Stimulated activated memory B cell treated with anti-CD40 and anti-IgM and Interleukin-4, amounts not matched to agents 10 μg/mL and 1 μg/mL and 100 μg/mL, for 72 hours (primary cell): ENCODE measurements at places on chromosomes 3 and 15.

DNA sequence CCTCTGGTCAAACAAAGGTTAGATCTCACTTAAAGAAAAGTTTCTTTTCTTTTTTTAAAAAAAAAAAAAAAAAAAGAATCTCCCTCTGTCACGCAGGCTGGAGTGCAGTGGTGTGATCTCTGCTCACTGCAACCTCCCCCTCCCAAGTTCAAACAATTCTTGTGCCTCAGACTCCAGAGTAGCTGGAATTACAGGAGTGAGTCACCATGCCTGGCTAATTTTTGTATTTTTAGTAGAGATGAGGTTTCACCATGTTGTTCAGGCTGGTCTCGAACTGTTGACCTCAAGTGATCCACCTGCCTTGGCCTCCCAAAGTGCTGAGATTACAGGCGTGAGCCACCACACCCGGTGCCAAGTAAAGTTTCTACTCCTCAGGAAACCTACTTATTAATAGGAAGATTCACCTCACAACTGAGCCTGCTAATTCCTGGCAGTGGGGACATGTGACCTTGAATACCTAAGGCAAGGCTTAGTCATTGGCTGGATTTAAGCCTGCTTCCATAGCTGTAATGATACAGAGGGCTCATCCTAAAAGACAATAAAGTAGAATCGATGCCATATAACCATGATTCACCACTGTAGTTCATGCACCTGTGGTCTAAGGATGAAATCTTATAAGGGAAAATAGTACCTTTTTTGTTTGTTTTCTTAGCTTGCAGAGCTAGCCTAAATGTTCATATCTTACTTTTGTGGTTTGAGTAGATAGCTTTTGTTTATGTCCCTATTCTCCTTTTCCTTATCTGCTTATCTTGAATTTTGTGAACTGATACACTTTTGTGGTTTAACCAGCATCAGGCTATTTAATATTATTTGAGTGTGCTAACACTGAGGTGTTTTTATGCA, 24.8 kb upstream of the RBMS3 start:
- ATAC-seq = no peak

DNA sequence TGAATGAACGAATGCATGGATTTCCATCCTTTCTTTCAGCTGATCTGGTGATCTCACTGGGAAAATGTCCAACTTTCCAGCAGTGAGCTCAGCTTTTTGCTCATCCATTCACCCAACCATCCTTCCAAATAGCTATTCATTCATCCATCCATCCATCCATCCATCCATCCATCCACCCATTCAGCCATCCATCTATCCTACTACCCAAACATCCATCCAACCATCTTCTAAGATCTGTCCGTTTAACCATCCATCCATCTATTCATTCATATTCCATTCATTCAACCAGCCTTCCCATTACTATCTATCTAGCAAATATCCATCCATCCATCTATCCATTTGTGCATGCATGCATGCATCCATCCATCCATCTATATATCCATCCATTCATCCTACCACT, 39.4 kb downstream of the WNT7A start:
- no peak for ATAC-seq

DNA sequence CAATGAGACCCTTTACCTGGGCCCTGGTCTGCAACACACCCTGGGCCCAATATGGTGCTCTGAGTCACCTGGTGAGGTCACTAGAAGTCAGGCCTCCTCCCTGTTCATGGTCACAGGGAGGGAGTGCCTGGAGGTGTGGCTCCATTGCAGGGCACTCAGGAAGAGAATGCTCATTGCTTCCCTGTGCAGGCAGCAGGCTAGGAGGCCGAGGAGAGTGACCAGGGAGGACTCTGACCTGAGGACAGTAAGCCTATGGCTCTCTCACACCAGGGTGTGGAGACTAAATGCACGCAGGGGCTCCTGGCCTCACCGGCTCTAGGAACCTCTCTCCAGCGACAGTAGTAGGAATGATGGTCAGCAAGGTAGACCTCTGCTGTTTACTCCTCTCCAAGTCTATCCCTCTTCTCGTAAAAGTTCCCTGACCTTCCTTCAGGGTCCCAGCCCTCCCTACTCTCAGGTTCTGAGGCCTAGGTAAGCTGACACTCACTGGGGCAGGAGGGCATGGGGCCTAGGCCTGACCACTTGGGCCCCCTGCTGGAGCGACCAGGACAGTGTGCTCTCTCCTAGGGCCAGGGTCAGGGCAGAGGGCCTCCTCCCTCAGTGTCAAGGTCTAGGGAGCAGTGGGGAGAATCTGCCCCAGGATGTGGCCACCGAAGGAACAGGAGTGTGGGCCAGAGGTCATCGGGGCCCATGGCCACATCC, 9.6 kb upstream of the SLCO2A1 start:
- no peak for ATAC-seq

DNA sequence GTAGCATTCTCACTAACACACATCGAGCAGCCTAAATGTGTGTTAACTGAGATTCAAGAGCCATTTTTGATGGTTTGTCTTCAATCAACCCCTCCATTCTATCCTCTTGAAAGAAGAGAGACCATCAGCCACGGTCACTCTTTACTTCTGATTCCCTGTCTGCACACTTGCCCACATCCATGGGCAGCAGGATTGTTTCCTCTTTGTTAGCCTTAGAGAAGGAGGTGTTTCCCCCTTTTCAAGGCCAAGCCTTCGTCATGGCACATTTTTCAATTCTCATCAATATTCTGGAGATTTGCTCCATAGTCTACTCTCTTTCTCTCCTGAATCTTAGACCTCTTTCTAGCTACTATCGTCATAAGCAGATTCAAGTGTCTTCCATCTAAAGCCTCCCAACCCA, 522.4 kb upstream of the NAALADL2 start:
- no peak for ATAC-seq

GRCh38 chr3:100105501-100105900, 8.8 kb downstream of the FILIP1L start:
- peak; percentile 55 for ATAC-seq

GRCh38 chr3:31064021-31064420, 169.6 kb upstream of the GADL1 start:
- ATAC-seq = no peak
